ENCODE measurements at places on chromosomes 1 and 21.

- DNase-seq = no peak
Observed at GRCh38 chr1:200890818-200891773, 3.6 kb upstream of the INAVA start.

GRCh38 chr1:93617670-93618499 lies 63.8 kb downstream of the BCAR3 start:
- no peak for DNase-seq

DNA sequence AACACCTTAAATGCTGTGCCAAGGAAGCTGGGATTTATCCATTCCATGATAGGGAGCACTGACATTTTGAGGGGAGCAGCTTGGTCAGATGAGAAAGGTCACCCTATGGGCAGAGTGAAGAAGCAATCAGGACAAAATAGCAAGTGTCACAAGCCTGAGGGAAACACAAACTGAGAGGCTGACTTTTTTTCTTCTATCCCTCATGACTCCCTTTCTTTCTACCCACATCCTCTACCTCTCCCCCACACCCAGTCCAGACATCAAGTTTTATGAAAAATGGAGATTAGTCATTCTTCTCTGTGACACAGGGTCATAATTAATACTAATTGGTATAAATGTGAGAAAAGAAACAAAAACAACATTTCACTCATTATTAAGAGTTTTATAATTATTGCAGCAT lies 103.1 kb downstream of the SLC25A24 start:
- DNase-seq = no peak

DNA sequence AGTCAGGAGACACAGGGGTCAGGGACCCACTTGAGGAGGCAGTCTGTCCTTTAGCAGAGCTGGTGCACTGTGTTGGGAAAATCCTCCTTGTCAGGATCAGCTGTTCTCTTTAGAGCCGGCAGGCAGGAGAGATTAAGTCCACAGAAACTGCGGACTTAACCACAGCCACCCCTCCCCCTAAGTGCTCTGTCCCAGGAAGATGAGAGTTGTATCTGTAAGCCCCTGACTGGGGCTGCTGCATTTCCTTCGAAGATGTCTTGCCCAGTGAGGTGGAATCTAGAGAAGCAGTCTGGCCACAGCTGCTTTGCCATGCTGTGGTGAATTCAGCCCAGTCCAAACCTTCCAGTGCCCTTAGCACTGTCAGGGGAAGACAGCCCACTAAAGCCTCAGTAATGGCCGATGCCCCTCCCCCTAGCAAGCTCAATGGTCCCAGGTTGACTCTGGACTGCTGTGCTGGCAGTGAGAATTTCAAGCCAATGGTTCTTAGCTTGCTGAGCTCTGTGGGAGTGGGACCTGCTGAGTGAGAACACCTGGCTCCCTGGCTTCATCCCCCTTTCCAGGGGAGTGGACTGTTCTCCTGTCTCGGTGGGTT lies 172.8 kb downstream of the ST6GALNAC3 start:
- DNase-seq = no peak

GRCh38 chr1:246320286-246320685 lies 186.8 kb downstream of the SMYD3 start:
- DNase-seq = no peak

GRCh38 chr1:231392389-231393131 lies 29.5 kb downstream of the EGLN1 start:
- DNase-seq = no peak

GRCh38 chr1:56644064-56644918 lies 823 bp upstream of the PRKAA2 start:
- no peak for DNase-seq

- no peak for DNase-seq
Observed at GRCh38 chr1:211948377-211948776, 87.0 kb downstream of the INTS7 start.

DNA sequence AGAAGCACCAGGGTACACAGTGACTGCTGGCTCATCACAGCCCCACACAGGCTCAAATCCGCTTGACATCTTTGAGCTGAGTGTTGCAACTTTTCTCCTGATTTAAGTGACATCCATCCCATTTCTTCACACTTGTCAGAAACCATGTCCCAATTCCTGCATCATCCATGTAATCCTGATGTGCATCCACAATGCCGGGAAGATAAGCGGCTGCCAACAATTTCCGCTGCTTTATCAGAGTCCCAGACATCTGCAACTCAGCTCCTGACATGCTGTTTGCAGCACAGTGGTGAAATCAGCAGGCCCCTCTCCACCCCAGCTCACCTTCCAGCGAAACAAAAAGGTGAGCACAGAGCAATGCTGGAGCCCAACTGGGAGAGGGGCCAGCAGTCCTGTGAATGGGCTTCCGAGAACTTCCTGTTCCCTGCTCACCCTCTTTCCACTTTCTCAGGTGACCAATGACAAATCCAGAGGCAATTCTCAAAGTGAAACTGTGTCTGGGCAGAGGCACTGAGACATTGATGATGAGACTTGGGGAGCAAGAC lies 581.0 kb downstream of the AJAP1 start:
- DNase-seq = no peak

DNA sequence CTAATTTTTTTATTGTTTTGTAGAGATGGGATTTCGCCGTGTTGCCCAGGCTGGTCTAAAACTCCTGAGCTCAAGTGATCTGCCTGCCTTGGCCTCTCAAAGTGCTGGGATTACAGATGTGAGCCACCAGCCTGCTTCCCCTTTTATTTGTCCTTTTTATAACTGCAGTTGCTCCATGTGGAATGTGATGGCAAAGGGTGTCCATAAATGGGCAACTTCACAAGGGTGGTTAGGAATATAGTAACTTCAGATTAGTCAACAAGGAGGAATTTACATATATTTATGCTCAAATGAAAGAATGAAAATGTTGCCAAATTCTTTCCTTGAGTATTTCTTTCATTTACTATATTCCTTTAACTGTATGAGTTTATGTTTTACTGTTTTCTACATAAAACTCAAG lies 182.9 kb downstream of the BACH1 start:
- DNase-seq = no peak

DNA sequence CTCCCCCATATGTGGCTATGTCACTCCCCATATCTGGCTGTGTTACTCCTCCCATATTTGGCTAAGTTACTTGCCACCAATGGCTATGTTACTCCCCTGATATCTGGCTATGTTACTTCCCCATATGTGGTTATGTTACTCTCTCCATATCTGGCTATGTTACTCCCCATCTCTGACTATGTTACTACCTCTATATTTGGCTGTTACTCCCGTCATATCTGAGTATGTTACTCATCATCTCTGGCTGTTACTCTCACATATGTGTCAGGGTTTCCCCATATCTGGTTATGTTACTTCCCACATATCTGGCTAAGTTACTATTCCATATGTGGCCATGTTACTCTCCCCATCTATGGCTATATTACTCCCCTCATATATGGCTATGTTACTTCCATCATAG lies 50.3 kb upstream of the MAP10 start:
- no peak for DNase-seq

GRCh38 chr1:218521414-218522169 lies 176.5 kb downstream of the TGFB2 start:
- DNase-seq = peak; percentile 19

- no peak for DNase-seq
Observed at GRCh38 chr1:153312570-153313186, at the start of gene PGLYRP3. PGLYRP3 (minus strand) TSS chr1:153312952; CDS start chr1:153310665, 2,287 bp downstream.

- DNase-seq = no peak
Observed at GRCh38 chr1:232880354-232880753, 70.1 kb upstream of the NTPCR start.

GRCh38 chr1:100382657-100383056 lies 30.4 kb downstream of the CDC14A start:
- no peak for DNase-seq

DNA sequence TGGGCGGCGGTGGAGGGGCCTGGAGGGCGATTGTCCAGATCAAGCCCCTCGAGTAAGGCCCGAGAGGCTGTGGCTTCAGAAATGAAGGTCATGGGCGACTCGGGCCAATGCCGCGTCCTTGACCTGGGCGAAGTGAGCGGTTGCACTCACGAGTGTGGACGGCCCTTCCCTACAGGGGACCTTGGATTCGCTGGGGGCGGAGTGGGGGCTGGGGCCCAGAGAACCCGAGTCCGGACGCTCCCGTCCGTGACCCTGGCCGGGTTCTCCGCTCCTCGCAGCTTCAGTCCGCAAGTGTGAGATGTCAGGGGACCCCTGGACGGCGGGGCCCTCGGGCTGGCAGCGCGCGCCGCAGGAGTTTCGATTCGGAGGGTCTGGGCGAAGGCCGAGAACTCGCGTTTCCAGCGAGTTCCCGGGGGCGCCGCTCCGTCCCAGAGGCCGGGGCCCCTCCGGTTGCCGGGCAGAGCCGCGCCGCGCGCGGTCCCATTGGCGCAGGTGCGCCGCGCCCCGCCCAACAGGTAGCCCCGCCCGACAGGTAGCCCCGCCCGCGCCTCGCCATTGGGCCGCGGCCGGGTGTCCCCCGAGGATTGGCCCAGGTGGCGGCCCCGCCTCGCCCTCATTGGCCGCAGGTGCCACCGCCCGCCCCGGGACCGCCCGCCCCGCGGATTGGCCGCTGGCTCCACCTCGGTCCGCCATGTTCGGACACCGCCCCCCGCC lies at the start of gene PRKCZ:
Gene PRKCZ (plus strand): TSS at position 694 of the 714 bp plus-strand sequence. CDS start 220 bp downstream, outside the sequence.
- DNase-seq = peak; percentile 92

- DNase-seq = no peak
Observed at GRCh38 chr1:223711173-223711572, 1.2 kb upstream of the CAPN2 start.

DNA sequence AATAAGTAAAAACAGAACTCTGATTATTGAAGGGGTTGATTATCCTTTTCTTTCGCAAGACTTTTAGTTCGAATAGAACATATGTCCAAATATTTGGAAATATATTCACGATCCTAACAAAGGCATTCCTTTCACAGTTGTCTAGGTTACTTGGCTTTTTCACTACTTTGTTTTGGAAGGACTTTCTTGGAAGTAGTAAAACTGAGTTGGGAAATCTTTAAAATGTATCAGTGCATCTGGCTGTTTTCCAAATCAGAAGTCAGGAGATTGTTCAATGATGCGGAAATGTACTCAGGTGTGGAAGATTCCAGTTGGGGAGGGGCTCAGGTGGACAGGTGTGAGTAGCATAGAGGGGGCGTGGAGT lies 67.1 kb downstream of the SH3BGR start:
- DNase-seq = no peak

- no peak for DNase-seq
Observed at GRCh38 chr1:98181036-98181764, 260.4 kb upstream of the DPYD start.

DNA sequence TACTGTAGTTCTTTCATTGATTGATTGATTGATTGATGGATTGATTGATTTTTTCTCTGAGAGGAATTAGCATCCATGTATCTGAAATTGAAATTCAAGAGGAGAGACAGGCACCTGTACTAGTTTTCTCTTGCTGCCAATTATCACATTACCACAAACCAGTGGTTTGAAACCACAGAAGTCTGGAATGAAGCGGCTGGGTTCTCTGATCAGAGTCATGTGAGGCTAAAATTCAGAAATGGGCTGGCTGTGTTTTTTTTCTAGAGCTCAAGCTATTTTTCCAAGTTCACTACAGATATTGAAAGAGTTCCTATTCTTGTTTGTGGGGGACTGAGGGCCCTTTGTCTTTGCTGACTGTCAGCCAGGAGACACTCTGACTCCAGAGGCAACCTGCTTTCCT lies 10.0 kb downstream of the NBPF3 start:
- no peak for DNase-seq
